ENCODE measurements at places on chromosomes 12 and 14.

DNA sequence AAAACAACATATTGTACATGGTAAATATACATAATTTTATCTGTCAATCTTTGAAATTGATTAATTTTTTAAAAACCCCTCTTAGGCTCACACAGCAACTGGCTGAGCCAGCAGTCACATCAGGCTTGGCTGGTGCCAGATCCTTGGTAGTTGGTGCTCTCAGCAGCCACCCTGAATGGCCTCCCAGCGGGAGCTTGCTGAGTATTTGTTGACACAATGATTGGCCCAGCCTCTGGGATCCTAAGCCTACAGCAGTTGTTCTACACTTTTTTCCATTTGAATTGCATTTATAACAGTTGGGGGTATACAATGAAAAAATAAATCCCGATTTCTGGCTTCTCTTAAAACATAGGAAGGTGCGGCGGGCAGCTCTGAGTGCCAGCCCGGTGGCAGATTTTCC is 11.1 kb downstream of the PRKAB1 start:
- no peak for DNase-seq

DNA sequence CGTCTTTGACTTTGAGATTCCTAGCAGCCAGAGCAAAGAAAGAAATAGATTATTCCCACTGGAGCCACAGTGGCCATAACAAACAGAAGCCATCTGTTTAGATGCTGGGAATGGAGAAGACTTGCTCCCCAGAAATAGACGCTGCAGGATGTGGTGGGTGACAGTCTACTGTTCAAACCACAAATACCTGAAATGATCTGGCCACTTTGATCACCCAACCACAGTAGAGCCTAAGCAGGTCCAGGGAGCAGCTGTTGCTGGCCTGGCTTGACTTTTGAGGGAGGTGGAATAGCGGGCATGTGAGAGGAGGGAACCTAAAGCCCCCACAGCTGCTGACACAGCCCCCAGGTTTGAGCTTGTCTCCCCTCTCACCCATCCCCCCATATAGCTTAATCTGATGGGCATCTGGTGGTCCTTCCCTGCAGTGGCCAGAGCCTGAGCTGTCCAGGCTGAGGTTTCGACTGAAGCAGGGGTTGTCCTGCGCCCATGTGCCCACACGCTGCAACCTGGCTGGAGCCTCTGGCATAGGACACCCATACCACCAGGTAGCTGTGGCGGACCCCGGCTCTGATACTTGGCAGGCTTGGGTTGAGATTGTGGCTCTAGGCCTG is 38.7 kb downstream of the SH2B3 start:
- no peak for DNase-seq

DNA sequence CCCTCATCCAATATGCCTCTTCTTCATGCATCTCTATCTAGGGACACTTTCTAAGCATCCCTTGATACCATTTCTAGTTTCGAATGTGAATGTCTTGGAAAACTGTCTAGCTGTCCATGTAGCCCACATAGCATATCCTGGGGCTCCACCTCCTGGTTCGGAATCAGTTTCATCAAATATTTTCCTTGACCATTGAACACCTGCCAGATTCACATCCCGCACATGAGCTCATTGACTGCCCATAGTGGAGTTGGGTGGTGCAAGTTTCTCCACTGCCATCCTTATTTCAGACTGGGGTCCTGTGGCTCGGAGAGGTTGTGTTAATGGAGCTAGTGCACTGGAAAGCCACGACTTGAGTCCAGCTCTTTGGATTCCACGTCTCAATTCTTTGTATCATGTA is 58.6 kb upstream of the TMEM263 start:
- no peak for DNase-seq

GRCh38 chr14:100532906-100533655 is 54.1 kb downstream of the BEGAIN start:
- DNase-seq, result no peak

DNA sequence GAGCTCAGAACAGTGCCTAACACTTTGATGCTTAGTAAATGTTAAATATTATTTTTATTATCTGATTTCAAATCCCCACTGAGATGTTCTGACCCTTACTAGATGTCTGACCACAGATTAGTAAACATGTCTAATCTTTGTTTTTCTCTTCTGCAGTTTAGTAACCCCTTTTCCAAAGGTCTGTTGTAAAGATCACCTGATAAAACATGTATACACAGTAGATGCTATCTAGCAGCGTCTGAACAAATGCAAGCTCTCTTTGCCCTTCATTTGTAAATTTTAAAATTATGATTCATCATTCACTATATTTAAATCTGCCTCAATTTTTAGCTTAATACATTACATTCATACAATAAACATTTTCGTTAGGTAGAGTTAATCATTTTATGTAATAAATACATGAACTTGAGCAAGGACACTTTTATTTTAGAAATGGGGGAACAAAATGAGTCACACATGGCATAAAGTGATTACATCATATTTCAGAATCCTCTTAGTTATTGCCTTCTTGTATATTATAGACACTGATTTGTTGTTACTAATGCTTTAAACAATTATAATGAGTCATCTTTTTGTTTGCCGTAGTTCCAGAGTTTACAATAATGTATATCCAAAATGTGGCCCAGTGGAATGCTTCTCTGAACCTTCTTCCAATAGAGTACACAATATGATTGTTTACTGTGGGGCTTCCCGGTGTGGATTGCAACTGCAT is 1.7 kb upstream of the OR4K5 start:
- no peak for DNase-seq

DNA sequence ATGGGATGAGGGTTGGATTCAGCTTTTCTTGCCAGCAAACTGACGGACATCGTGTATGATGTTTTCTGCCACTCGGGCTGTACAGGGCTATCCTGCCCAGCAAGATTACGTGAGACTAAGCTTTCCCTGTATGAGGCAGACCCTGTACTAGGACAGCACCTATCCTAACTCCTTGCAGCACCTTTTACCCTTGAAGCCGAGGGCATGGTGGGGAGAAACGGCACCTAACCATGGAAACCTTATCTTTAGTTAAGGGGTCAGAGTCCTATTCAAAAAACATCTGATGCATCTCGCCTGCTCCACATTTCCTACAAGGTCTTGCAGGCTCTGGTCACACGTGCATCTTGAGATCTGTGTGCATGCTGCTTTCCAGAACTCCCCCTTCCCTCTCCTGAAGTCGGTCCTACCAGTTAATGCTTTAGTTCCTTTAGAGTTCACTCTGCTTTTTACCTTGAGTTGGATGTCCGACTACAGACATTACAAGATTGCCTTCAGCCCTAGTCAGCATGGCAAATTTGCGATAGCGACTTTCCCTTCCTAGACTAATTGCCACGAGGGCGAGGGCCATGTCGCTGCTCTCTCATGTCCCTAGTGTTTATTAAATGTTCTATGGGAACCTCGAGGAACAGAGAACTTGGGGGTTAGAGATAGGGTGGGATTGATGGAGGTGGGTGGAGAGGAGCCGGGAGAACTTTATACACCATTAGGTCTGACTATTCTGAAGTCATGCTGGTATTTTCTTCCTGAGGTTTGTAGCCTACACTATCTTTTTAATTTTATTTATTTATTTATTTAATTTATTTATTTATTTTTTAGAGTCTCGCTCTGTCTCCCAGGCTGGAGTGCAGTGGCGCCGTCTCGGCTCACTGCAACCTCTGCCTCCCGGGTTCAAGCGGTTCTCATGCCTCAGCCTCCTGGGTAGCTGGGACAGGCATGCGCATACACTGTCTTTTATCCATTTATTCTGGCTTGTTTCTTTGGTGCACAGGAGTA is 6.6 kb downstream of the RAN start:
- DNase-seq, result no peak

- DNase-seq, result no peak
Observed at GRCh38 chr14:103703433-103704385, 11.5 kb downstream of the XRCC3 start.

GRCh38 chr14:23168246-23168645 is 15.2 kb downstream of the SLC7A8 start:
- no peak for DNase-seq

GRCh38 chr14:104637546-104638003 is 33.0 kb upstream of the TMEM179 start:
- no peak for DNase-seq

DNA sequence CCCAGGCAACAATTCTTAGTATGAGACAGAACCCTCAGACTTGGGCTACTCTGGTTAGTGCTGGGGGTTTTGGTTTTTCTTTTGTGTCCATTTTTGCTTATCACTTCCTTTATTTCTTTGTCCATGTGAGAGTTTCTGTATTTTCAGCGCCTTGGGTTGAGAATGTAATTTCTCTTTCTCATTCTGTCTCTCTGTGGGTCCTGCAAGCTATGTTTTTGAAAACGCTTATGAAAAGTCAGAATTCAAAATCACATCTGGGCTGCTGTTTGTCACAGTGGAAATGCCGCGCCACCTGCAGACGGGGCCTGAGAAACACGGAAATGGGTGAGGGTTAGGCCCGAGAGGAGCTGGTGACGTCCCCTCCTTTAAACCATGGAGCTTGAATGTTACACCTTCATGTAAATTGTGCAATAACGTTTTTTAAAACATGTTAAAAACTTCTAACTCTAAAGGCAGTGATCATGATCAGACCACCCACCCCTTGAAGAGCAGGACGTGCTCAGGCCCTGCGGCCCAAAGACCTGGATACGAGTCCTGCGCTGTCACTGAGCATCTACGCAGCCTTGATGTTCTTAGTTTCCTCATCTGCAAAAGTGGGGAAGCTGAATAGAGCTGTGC is 26.1 kb downstream of the JDP2 start:
- no peak for DNase-seq

DNA sequence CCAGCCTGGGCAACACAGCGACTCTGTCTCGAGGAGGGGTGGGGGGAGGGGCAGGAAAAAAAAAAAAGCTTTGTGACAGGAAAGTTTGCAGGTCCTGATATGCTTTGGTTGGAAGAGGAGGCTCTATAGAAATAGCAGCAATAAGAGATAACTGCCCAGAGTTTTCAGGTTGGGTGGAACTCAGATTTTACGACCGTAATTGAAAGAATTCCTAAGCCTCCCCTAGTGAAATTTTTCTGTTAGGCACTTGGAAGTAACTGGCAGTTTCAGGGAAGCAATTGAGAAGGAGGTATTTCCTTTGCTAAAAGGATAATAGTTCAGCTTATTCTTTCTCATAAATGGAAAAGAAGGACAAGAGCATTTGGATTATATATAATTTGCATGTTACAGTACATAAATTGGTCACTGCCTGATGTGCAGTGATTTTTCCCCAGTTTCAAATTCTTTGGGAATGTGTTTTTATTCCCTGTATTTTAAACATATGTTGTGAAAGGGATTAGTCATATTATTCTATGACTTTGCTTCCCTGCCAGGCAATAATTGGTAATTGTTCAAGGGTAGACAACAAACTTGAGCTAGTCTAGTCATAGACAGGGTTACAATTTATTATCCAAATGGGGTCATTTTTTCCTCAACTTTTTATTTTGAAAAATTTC is 452.8 kb downstream of the AEBP2 start:
- DNase-seq, result no peak

- no peak for DNase-seq
Observed at GRCh38 chr12:96311191-96311590, 89.0 kb downstream of the CDK17 start.

- DNase-seq, result no peak
Observed at GRCh38 chr14:77794357-77794756, 5.6 kb upstream of the ADCK1 start.

GRCh38 chr12:2009623-2010022 is 5.4 kb upstream of the DCP1B start:
- no peak for DNase-seq

GRCh38 chr12:122204167-122205052 is 901 bp downstream of the B3GNT4 start:
- no peak for DNase-seq

GRCh38 chr14:63432228-63432627 is 110.9 kb downstream of the PPP2R5E start:
- no peak for DNase-seq

DNA sequence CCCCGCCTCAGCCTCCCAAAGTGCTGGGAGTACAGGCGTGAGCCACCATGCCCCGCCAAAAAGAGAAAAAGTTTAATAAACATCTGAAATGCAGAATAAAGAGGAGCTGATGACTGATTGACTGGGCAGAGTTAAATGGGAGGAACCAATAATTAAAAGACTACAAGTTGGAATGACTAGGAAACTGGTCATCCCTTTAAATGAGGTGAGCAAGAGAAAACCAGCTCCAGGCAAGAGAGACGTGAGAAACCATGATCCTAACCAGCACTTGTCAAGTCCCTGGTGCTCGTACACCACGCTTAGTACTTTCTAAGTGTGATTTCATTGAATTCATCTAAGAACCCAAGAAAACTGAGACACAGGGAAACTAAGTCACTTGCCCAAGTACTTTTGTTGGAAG is 47.9 kb downstream of the MAP1LC3B2 start:
- no peak for DNase-seq

- no peak for DNase-seq
Observed at GRCh38 chr14:102827716-102828115, 50.5 kb downstream of the TRAF3 start.

DNA sequence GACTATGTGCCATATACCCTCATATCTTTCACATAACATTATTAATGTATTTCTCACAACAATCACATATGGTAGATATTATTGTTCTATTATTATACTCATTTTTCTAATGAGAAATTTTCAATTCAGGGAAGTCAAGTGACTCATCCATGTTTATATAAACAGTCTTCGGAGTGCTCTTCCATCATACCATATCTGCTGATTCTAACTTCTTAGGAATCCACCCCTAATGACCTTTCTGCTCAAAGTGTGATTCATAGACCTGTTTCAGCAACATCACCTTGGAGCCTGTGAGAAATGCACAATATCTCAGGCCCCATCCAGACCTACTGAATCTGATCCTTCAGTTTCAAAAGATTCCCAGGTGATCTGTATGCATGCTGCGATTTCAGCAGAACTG is 39.8 kb upstream of the OVCH1 start:
- no peak for DNase-seq

- no peak for DNase-seq
Observed at GRCh38 chr12:70619471-70620152, 17.6 kb downstream of the PTPRB start.

GRCh38 chr14:75081660-75082229 is 12.3 kb downstream of the ZC2HC1C start:
- no peak for DNase-seq

- DNase-seq, result no peak
Observed at GRCh38 chr12:89305373-89305772, 46.9 kb downstream of the DUSP6 start.

Data from WERI-Rb-1 (cell line).